CD4-positive, alpha-beta T cell (primary cell): ENCODE measurements at places on chromosomes 11 and 22.

DNA sequence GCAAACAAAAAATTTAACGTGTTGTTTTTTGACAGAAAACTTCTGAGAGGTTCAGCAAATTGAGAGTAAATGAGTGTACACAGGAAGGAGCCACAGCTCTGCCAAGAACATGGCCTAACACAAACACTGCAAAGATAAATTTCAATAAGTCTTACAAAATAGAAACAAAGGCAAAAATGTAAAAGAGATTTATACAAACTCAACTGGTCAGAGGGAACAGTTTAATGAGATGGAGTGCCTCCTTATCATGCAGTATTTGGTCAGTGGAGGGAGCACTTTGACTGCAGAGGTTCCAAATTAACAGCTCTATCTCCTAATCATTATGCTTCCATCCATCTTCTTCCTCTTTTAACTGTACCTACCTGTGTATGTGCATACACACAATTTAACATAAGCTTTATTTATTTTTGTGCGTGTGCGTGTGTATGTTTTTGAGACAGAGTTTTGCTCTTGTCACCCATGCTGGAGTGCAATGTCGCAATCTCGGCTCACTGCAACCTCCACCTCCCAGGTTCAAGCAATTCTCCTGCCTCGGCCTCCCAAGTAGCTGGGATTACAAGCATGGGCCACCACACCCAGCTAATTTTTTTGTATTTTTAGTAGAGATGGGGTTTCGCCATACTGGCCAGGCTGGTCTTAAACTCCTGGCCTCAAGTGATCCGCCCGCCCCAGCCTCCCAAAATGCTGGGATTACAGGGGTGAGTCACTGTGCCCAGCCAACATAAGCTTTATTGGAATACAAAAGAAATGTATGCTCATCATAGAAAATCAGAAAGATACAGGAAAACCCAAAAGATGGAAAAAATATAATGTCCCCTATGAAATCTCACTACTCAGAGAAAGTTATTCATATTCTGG lies 111.9 kb downstream of the MRTFA start:
- no peak for DNase-seq

- DNase-seq: no peak
These were observed 22.5 kb downstream of the C22orf31 start for GRCh38 chr22:29039148-29039547.

DNA sequence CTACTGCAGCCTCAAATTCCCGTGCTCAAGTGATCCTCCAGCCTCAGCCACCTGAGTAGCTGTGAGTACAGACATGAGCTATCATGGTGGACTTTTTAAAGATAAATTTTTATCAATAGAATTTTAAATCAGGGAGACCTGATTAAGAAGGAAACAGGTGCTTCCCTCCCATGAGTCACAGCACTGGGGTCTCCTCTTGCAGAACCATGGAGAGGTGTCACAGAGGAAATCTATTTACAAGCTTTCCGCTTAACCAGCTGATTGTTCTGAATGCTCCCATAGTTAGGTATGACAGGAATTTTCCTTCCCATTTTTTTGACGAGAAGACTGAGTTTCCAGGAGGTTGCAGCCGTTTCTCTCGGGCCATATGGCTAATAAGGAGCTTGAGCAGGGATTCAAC lies 516.1 kb downstream of the MIAT start:
- DNase-seq: no peak

GRCh38 chr22:47299211-47299862 lies 536.9 kb downstream of the TBC1D22A start:
- no peak for DNase-seq

DNA sequence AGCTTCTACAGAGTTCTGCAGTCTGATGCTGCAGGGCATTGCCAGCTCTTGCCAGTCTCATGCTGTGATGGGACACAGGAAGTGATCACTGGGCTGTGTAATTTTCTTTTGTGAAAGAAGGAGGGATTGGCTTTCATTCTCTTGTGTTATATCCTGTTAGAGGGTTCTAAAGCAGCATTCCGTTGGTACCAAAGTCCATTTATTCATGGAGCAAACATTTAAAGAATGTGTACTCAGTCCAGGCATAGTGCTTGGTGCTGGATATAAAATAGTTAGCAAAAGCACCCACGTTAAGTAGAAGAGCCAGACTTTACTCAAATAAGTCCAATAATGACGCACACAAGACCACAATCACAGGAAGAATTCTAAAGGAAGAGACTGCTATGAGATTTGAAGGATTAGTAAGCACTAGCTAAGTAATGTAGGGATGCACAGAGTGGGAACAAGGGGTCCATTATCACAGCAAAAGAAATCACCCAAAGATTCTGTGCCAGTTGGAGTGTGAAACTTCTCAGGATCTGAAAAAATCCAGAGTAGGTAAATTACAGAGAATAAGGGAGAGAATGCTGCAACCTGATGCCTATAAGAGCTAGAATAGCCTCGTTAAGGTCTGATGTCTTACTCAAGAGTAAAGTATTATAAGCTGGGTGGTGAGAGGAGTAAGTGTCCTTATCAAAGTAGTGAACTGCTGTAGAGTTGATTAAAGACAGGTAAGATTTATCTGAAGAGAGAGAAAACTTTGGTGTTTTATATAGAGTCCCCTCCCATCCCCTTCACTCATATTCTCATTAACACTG lies 728.3 kb downstream of the METTL15 start:
- DNase-seq: no peak

GRCh38 chr11:118061586-118062125 lies 15.2 kb upstream of the TMPRSS4 start:
- DNase-seq: no peak

- DNase-seq: no peak
These were observed 16.8 kb downstream of the OR56B4 start for GRCh38 chr11:6124245-6124644.

- no peak for DNase-seq
These were observed 1.1 kb downstream of the MOB2 start for GRCh38 chr11:1485504-1485885.

GRCh38 chr11:116262370-116262769 lies 510.4 kb downstream of the BUD13 start:
- no peak for DNase-seq

DNA sequence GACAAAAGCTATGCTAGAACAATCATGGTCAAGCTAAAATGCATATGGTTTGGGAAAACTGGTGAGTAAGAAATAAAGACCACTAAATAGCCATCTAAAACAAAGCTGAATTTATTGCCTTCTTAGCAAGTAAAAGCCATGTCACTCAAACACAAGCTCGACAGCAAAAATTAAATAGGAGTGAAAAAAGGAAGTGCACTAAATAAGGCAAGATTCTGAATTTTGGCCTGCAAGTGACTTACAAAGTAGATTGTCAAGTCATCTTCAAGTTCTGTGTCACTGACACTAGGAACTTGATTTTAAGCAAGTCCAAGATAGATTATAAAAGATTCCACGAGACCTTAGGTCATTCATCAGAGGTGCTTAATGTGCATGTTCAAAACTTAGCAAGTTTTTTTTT lies 27.4 kb downstream of the TUG1 start:
- no peak for DNase-seq

DNA sequence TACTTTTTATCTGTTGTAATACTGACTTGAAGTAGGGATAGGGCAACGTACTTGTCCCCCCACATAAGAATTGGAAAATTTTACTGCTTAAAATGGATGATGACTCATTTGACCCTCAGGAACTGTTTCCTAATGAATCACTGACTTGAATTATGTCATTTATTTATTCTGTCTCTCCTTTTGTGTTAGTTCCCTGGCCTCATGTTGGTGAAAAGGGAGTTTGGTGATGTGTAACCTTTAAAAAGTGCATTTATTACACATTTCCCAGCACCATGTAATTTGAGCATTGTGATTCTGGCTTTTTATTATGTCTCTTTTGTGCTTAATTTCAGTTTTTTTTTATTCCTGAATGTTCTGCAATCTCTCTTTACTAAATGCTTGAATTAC lies 20.3 kb upstream of the PGM2L1 start:
- DNase-seq: no peak

DNA sequence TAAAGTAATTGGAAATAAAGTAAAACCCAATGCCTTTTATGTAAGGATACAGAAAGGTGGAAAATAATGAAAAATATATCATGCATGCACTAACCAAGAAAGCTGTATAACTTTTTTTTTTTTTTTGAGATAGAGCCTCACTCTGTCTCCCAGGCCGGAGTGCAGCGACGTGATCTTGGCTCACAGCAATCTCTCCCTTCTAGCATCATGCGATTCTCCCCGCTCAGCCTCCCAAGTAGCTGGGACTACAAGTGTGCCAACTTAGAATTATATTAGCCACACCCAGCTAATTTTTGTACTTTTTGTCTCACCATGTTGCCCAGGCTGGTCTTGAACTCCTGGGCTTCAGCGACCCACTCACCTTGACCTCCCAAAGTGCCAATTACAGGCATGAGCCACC lies 4.5 kb downstream of the GGT5 start:
- DNase-seq: no peak

DNA sequence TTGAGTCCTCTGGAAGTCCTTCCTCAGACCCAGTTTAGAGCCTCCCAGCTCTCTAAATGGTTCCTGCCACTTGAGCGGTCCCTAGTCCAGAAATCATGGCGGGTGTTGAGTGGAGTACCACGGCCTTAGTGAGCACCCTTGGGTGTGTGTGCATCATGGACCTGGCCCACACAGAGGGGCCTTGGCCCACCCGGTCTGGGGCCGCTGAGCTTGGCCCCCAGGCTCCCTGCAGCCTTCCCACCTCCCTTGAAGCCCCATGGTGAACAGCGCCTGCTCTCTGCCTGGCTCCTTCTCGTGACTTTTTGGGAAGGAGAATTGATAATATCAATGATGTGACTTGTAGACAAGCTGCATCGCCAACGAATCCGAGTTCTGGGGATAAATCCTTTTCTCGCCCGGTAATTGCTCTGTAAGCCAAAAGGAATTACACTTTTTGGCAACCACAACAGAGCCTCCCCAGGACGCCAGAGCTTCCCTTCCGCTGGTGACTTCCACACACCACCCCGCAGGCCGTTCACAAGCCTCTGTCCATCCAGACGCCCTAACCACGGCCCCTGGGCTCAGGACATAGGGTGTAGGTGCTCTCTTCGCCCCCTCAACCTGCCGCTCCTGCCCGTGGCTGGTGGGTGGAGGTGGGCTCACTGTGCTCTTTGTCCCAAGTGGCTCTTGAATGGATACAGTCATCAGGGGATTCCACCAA lies 93.8 kb downstream of the NECTIN1 start:
- no peak for DNase-seq

DNA sequence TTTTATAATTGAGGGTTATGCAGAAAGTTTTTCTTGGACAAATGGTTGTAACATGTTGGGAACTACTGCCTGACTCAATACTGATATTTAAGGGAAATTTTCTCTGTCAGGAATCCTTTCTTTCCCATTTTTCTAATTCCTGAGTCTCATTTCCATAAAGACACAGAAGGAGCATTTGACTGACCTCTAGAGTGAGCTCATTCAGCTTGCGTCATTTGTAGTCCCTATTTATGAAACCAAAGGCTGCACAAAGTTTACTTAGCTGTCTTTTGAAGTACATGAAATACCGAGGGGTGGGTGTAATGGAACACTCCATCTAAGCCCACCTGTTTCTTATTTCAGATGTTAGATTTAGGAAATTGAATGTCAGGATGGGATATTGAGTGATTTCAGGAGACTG lies 359.5 kb upstream of the C11orf87 start:
- DNase-seq: no peak

DNA sequence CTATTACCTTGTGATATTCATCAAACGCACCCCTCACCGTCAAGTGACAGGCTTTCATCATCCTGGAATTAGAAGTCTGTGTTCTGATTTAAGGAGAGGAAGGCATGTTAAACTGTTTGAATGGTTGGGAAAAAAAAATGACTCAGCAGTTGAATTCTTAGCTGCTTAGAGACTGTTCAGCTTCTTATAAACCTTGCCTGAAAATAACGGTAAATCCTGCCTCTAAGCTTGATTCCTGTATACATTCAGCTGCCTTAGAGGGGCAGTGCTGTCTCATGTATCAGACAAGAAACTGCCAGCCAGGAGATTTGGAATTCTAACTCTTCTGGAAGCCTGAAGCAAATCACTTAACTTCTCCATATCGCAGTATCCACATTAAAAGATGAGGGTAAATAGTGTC lies 437.4 kb downstream of the JRKL start:
- DNase-seq: no peak

DNA sequence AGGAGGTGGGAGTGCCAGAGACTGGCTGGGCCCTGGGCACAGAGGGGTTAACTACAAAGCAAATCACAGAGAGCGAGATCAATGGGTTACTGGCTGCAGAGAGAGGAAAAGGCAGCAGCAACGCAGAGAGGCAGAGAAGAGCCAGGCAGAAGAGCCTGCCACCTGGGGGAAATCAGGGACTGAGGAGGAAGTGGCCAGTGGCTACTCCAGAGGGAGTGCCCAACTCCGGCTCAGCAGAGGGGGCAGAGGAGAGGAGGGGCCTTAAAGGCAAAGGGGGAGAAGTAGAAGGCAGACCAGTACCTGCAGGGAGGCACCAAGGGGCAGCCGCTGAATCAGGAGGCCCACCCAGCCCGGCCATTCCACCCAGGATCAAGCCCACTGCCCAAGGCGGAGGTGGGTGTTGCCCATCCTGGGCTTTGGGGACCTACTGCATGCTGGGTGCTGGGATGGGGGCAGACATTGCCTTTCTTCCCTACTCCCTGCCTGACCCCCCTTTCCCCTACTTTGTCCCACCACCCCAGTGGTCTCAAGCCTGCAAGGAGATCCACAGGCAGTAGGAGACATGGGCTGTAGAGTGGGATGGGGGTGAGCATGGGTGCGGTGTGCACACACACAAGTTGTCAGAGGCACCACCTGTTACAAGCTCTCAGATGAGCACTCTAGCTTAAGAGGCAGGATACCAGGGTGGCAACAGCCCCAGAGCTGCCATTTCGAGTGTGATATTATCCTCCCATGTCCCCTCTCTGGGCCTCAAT lies 926 bp upstream of the GALR3 start:
- DNase-seq: no peak

DNA sequence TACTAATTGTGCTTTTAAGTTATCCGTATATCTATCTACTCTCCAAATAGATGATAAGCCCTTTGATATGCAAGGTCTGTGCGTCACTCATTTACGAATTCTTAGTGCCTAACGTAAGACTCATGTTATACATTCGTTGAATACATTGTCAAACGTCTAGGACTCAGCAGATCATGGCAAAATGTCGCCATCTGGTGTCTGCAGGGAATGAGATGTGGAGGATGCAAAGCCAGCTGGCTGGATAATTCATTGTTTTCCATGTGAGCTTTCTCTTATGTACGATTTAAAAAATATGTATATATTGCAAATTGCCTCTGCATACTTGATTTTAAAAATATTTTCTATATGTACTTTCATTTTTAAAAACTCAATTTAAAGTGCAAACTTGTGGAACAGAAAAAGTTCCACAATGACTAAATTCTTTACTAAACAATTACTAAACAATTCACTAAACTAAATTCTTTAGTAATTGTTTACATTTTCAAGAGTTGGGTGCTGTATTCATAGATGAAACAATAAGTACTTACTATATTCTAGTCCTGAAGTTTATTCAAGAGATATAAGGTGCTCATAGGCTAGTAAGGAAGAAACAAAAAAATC lies 33.8 kb downstream of the ZNF202 start:
- DNase-seq: peak; percentile 43

DNA sequence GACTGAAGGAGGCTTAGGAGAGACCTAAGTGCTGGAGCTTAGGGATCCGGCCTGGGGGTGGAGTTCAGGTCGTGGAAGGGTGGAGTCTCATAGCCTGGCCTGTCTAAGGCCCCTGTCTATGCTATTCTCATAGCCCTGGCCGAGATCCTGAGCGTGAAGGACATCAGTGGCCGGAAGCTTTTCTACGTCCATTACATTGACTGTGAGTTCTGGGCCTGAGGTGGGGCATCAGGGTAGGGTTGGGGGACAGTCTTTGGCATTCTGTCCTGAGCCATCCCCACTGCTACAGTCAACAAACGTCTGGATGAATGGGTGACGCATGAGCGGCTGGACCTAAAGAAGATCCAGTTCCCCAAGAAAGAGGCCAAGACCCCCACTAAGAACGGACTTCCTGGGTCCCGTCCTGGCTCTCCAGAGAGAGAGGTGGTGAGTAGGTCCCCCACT lies 603 bp downstream of the KAT5 start:
- no peak for DNase-seq
